ENCODE measurements at places on chromosomes 3 and 15. TPM values are rescaled to one million over a fixed set of nuclear protein-coding genes. Genes with fewer than 3 reads are reported as not detected.

GRCh38 chr3:125069452-125069851, 13.7 kb upstream of the HEG1 start:
- DNase-seq, result no peak
- H3K36me3 ChIP-seq, result no peaks in the 10 kb centered on the region
- 0 out of 2 replicates have a peak, but pooled peaks cover 2% of the 10 kb centered on the region for H3K27me3 ChIP-seq
- no peak overlapping the region for H3K27ac ChIP-seq
- H3K4me3 ChIP-seq, result no peak overlapping the region

- no peaks in the 10 kb centered on the region for H3K27me3 ChIP-seq
- DNase-seq, result no peak
- no peak overlapping the region for H3K4me3 ChIP-seq
- no peaks in the 10 kb centered on the region for H3K4me1 ChIP-seq
- no peak overlapping the region for H3K27ac ChIP-seq
Measured at GRCh38 chr3:4703054-4703480, 209.9 kb downstream of the ITPR1 start.

GRCh38 chr15:75043509-75044257, 20.3 kb downstream of the PPCDC start:
- no peak overlapping the region for H3K4me3 ChIP-seq
- H3K27ac ChIP-seq, result peak overlapping the region; percentile 79
- peaks cover 72% of the 10 kb centered on the region for H3K4me1 ChIP-seq
- H3K36me3 ChIP-seq, result peaks cover 4% of the 10 kb centered on the region
- peak; percentile 96 for DNase-seq

DNA sequence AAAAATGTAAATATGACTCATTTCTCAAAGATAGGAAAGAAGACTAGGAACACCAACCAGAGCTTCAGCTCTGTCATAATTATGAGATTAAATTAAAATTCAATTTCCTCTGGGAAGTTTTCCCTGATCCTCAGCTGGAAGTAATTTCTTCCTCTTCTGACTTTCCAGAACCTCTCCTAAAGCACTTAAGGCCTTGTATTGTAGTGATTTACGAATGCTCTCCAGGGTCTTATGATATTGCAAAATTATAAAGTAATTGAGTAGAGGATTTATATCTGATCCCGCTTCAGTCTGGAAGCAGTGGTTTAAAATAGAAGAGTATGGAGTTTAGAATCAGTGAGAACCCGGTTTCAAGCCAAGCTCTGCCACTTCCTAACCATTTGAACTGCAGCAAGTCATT, 279.8 kb downstream of the ZPLD1 start:
- no peak overlapping the region for H3K27ac ChIP-seq
- H3K27me3 ChIP-seq, result no peaks in the 10 kb centered on the region
- DNase-seq, result no peak
- no peaks in the 10 kb centered on the region for H3K4me1 ChIP-seq
- H3K36me3 ChIP-seq, result no peaks in the 10 kb centered on the region

DNA sequence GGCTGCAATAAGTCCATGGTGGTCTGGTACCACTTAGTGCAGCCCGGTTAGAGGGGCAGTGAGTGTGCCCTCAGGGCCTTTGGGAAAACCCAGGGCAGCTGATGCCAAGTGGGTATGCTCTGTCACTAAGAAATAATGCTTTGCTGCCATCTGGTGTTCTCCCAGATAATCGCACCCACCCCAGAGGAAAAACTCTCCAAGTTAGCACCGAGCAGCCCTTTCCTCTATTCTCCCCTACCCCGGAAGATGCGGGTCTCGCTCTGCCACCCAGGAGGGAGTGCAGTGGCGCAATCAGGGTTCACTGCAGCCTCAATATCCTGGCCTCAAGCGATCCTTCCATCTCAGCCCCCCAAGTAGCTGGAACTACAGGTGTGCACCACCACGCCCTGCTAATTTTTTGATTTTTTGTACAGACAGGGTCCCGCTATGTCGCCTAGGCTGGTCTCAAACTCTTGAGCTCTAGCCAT, 21.3 kb upstream of the DAPK2 start:
- peak; percentile 60 for DNase-seq
- H3K27ac ChIP-seq, result no peak overlapping the region
- H3K36me3 ChIP-seq, result peaks cover 3% of the 10 kb centered on the region
- H3K27me3 ChIP-seq, result no peaks in the 10 kb centered on the region
- H3K4me3 ChIP-seq, result no peak overlapping the region

- H3K4me3 ChIP-seq, result no peak overlapping the region
- no peak for DNase-seq
- H3K27ac ChIP-seq, result no peak overlapping the region
- no peaks in the 10 kb centered on the region for H3K36me3 ChIP-seq
Measured at GRCh38 chr3:85474241-85474640, 515.5 kb downstream of the CADM2 start.

DNA sequence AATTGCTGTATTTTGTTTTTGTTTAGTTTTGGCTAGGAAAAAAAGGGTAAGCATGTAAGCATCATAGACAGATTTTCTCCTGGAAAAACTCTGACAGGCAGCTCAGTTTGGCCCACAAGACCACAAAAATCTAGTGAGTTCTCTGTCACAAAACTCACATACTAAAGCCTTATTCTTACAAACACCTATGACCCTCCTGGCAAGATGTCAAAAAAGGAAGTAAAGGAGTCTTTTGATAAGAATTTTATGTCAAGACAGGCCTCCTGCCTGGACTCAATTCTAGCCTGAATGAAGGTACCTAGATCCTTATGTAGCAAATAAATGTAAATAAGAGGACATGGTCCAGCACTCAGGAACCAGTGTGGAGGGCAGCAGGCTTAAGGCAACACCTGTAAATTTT, 668.3 kb upstream of the ZNF385D start:
- no peaks in the 10 kb centered on the region for H3K27me3 ChIP-seq
- DNase-seq, result no peak
- no peaks in the 10 kb centered on the region for H3K36me3 ChIP-seq
- H3K4me1 ChIP-seq, result no peaks in the 10 kb centered on the region
- H3K4me3 ChIP-seq, result no peak overlapping the region

- H3K27ac ChIP-seq, result no peak overlapping the region
- no peak overlapping the region for H3K4me3 ChIP-seq
Measured at GRCh38 chr3:59717679-59718205, 667.9 kb upstream of the CFAP20DC start.

DNA sequence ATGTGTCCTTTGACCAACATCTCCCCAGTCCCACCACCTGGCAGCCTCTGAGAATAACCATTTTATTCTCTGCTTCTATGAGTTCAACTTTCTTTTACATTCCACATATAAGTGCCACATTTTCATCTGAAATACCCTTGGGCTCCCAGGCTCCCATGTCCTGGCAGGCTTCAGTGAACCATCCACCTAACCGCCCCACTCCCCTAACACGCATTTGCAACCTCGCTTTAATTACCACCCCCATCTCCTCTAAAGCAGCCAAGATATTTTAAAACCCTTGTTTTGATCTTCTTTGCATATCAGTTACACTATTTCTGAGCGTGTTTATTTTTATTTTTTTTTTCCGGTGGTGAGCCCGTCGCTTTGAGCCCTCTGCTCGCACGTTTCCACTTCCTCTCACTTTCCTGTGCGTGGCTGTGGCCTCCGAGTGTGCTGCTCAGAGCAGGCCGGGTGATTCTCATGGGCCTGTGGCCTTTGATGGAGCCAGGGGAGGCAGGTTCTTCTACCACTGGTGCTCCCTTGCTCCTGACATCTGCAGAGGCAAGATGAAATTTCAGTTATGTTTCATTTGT, 195.4 kb upstream of the LPP start:
- DNase-seq, result no peak
- H3K27me3 ChIP-seq, result no peaks in the 10 kb centered on the region
- H3K4me3 ChIP-seq, result no peak overlapping the region
- no peaks in the 10 kb centered on the region for H3K36me3 ChIP-seq
- no peak overlapping the region for H3K27ac ChIP-seq

- no peaks in the 10 kb centered on the region for H3K4me1 ChIP-seq
- H3K4me3 ChIP-seq, result no peak overlapping the region
- peaks cover 3% of the 10 kb centered on the region for H3K27me3 ChIP-seq
- H3K36me3 ChIP-seq, result no peaks in the 10 kb centered on the region
Measured at GRCh38 chr3:193030276-193030675, 112.6 kb upstream of the MB21D2 start.

The LMAN1L gene
- total RNA-seq, result not detected

The DNAH12 gene
- total RNA-seq, result 0.11 TPM

The CEP152 gene
- total RNA-seq, result 14.7 TPM

- DNase-seq, result no peak
- no peaks in the 10 kb centered on the region for H3K4me1 ChIP-seq
- H3K27me3 ChIP-seq, result no peaks in the 10 kb centered on the region
- H3K27ac ChIP-seq, result no peak overlapping the region
- no peak overlapping the region for H3K4me3 ChIP-seq
Measured at GRCh38 chr3:82306189-82306588, 544.7 kb upstream of the GBE1 start.

DNA sequence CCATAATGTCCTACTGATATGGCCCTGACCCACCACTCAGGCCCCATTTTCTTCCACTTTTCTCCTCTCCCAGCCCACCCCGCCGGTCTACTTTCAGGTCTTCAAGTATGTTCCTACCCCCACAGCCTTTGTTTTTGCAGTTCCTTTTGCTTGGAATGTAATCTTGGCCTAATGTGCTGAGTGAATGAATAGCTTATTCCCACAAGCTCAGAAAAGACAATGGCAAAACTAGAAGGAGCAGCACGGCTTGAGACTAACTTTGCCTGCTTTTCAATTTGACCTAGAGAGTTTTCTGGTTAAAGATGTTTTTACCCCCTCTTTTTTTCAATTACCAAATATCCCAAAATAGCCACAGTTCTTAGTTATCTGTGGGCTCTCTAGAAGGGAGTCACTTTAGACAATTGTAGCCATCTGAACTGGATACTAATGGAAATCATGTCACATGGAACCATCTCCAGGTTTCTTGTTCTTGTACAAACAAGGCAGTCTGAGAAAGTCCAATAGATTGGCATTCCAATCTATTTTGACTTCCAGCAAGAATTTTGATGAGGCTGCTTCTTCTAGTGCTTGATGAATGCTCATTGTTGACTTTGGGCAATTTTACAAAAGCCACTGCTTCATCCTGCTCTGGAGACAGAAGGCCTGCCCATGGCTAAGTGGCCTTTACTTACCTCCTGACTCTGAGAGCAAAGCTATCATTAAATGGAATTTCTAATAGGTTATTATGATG, 16.3 kb upstream of the LMCD1 start:
- no peak overlapping the region for H3K4me3 ChIP-seq
- H3K36me3 ChIP-seq, result no peaks in the 10 kb centered on the region
- H3K27ac ChIP-seq, result no peak overlapping the region
- H3K27me3 ChIP-seq, result no peaks in the 10 kb centered on the region

The SCG5 gene
- total RNA-seq, result 2.4 TPM

The EPHB3 gene
- not detected for total RNA-seq

DNA sequence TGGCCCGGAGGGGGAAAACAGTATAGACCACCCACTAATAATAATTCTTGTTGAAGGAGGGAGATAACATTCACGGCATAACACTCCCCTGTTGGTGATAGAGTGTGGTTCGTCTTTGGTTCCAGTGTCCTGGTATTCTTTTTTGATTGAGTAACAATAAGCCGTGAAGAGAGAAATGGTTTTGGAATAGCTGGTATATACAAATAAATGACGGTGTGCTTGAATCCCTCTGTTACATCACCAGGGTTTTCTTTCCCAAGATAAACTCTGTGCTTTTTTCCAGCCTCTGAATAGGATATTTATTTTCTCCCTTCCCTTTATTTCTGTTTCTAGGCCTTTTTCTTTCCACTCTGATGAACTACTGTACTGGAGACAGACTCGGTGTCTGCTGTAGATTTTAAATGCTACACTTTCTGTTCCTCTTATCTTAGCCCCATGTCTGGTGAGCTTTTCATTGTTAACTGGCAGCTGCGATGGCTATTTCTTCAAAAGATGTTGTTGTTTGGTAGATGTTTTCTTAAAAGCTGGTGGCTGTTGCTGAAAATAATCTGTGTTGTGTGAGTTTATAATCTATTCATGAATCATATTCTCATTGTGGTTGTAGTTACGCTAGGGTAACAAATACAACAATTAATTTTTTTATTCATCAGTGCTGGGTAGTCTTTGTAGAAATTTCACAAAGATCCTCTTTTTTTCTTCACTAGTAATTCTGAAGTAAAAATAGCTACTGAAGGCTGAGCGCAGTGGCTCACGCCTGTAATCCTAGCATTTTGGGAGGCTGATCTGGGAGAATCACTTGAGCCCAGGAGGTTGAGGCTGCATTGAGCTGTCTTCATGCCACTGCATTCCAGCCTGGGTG, 15.5 kb upstream of the SCAANT1 start:
- no peaks in the 10 kb centered on the region for H3K27me3 ChIP-seq
- no peak overlapping the region for H3K4me3 ChIP-seq
- peaks cover 12% of the 10 kb centered on the region for H3K4me1 ChIP-seq
- DNase-seq, result no peak
- no peak overlapping the region for H3K27ac ChIP-seq

The CCDC9B gene
- 1.0 TPM for total RNA-seq

- H3K36me3 ChIP-seq, result no peaks in the 10 kb centered on the region
- H3K27ac ChIP-seq, result no peak overlapping the region
- peaks cover 29% of the 10 kb centered on the region for H3K4me1 ChIP-seq
- no peak overlapping the region for H3K4me3 ChIP-seq
- H3K27me3 ChIP-seq, result no peaks in the 10 kb centered on the region
- no peak for DNase-seq
Measured at GRCh38 chr3:128683957-128684356, 33.3 kb upstream of the RPN1 start.

GRCh38 chr3:196096382-196096953, 14.6 kb upstream of the TFRC start:
- no peak overlapping the region for H3K4me3 ChIP-seq
- H3K27me3 ChIP-seq, result 0 out of 3 replicates have a peak, but pooled peaks cover 5% of the 10 kb centered on the region
- H3K36me3 ChIP-seq, result no peaks in the 10 kb centered on the region
- H3K27ac ChIP-seq, result no peak overlapping the region

GRCh38 chr15:64833690-64834089, 8.0 kb upstream of the PLEKHO2 start:
- H3K27me3 ChIP-seq, result no peaks in the 10 kb centered on the region
- no peak for DNase-seq
- H3K36me3 ChIP-seq, result no peaks in the 10 kb centered on the region

DNA sequence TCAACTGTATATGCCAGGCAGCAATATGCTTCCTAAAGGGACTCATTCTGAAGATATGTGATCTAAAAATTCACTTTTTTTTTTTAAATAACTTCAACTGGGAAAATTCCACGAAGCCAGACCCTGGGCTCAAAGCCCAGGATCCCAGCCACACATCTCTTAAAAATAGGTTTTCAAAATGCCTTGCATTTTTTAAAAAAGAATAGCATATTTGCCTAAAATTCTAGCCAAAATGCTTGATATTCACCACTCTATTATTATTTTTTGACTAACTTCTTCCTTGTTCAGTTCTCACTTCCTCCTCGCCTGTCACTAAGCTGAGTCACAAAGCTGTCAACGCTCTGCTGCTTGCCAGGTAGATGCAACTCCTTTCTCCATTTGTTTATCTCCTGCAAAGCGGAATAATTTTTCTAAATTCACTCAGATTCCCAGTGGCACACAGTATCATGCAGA, 28.0 kb upstream of the VGLL4 start:
- no peaks in the 10 kb centered on the region for H3K27me3 ChIP-seq
- H3K36me3 ChIP-seq, result no peaks in the 10 kb centered on the region
- no peak overlapping the region for H3K4me3 ChIP-seq
- H3K27ac ChIP-seq, result no peak overlapping the region

The CILP gene
- not detected for total RNA-seq

- H3K4me3 ChIP-seq, result no peak overlapping the region
- H3K27ac ChIP-seq, result no peak overlapping the region
- H3K4me1 ChIP-seq, result peaks cover 40% of the 10 kb centered on the region
- no peaks in the 10 kb centered on the region for H3K36me3 ChIP-seq
Measured at GRCh38 chr15:90261811-90262210, 3.7 kb upstream of the NGRN start.
